CD4-positive, alpha-beta T cell treated with Interleukin-17A for 4 hours (primary cell): ENCODE measurements at places on chromosomes 12 and 14.

DNA sequence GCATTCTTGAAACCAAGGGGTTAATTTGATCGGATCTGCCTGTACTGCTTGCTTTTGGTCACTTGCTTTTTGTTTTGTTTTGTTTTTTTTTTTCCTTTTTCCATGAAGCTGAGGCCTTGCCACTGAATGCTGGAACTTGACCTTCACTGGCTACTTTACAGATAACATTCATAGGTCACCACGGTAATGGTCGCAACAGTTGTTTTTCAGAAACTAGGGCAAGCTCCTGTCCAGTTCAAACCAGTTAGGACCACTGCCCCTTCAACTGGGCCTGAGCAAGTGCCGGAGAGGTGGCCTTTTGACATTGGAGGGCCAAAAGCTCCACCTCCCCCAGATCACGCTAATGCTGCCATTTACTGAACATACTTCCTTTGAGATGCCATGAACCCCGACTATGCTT lies 147.6 kb downstream of the FOXN3 start:
- no peak for DNase-seq

GRCh38 chr14:74685921-74686678 lies 26.8 kb downstream of the AREL1 start:
- no peak for DNase-seq

DNA sequence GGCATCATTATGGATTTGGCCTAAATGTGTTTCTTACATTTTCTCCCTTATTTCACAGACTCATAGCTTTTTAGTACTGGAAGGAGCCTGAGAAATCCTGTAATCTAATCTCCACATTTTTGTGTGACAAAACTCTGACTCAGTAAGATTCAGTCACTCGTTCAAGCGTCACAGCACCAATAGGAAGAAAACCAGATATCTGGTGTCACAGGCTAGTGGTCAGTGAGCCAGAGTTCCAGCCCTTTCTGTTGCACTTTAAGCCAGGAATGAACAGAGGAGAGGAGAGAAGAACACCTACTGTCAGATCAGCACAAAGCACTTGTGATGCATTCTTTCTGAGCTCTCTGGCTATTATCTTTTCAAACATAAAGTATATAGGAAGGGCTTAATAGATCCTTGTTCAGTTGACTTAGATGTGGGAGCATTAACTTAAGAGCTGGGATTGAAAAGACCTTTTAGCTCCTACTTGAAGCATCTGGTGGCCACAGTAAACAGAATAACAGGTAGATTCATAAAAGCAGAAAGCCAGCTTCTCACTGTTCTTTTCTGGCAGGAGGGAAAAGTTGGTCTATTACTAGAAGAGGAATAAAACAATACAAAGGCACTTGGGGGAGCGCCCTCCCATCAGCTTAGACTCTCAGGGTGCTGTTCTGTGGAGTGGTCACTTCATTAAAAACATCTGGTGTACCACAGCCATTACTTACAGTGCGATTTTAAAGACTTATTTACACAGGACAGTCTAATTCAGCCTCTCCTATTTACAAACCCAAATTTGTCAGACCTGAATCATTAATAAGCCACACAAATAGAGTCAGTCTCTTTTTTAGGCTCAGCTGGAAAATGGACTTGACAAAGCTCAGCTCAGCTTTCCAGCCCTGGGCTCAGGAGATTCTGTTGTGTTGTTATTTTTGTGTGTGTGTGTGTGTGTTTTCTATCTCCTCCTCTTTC lies 12.2 kb upstream of the NID2 start:
- no peak for DNase-seq

DNA sequence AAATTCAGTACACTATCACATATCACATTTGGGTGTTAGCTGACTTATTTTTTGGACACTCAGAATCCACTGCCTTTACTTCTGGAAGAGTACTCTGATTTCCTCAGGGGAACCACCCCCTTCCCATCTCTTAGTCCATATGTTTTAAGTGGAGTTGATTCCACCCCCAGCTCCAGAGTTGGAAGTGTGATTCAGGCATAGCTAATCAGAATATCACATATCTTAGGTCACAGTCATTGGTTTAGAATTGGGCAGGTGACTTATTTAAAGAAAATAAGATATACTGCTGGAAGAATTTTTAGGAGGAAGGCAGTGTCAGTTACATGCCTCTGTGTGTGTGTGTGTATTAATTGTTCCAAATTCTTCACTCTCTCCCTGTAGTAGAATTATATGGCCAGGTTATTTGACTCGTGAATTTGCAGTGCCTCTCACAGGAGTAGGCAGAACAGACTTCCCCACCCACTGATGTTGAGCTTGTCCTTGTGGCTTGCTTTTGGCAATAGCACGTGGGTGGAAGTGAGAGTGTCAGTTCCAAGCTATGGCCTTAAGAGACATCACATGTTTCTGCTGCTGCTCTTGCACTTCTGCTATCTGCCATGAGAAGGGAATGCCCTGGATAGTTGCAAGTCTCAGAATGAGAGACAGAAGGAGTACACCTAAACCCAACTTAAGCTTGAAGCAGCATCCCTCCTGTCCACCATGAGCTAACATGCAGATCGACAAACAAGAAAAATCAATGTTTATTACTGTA lies 6.4 kb upstream of the GAS2L3 start:
- no peak for DNase-seq
